ENCODE measurements at places on chromosomes 6 and 20. TPM values are rescaled to one million over a fixed set of nuclear protein-coding genes. Genes with fewer than 3 reads are reported as not detected.

Gene GPX5
- total RNA-seq = not detected

Gene ERMARD
- 37.9 TPM for total RNA-seq

Gene SLC17A3
- total RNA-seq = 2.5 TPM

Gene PPIL6
- 0.17 TPM for total RNA-seq

Gene TCF15
- total RNA-seq = not detected

Gene FAM50B
- total RNA-seq = 8.1 TPM

Gene CST5
- total RNA-seq = not detected

Gene CD2AP
- 29.5 TPM for total RNA-seq

Gene FABP7
- total RNA-seq = not detected

Gene KCNQ2
- 0.65 TPM for total RNA-seq

Gene PLAGL2
- 98.8 TPM for total RNA-seq

Gene UBD
- total RNA-seq = 2.1 TPM

Gene FRK
- 0.05 TPM for total RNA-seq

Gene GDAP1L1
- total RNA-seq = 1.0 TPM

Gene CYP24A1
- not detected for total RNA-seq

Gene C20orf173
- total RNA-seq = not detected

Gene ADAT2
- 29.0 TPM for total RNA-seq

Gene ALDH8A1
- total RNA-seq = 1.8 TPM

Gene SULF2
- 0.65 TPM for total RNA-seq

Gene FAM217A
- not detected for total RNA-seq

Gene SIRPG
- total RNA-seq = 37.0 TPM

Gene PLCB1
- total RNA-seq = 3.2 TPM

Gene ZNF322
- 13.5 TPM for total RNA-seq

Gene TBC1D7
- total RNA-seq = 22.8 TPM

Gene METTL24
- total RNA-seq = not detected

Gene TUBB2A
- total RNA-seq = 2.3 TPM

Gene GNRH2
- 87.1 TPM for total RNA-seq

Gene TPD52L1
- 0.56 TPM for total RNA-seq

Gene NFKBIE
- 19.8 TPM for total RNA-seq

Gene PEX3
- total RNA-seq = 24.0 TPM

Gene TBXT
- not detected for total RNA-seq

Gene WFDC10B
- total RNA-seq = not detected

Gene PNLDC1
- total RNA-seq = 0.62 TPM

Gene MAP7
- total RNA-seq = 1.3 TPM

Gene ZC2HC1B
- total RNA-seq = not detected

Gene CST1
- not detected for total RNA-seq

Gene LY6G5C
- total RNA-seq = 6.9 TPM

Gene KCNK15
- 0.48 TPM for total RNA-seq

Gene GGTLC1
- not detected for total RNA-seq

All from activated T-cell treated with anti-CD3 and anti-CD28 coated beads, Interleukin-2, amount 50 U/mL, for 72 hours (primary cell).